ENCODE measurements at places on chromosomes 4 and X.

- DNase-seq, result peak; percentile 98
Observed at GRCh38 chr4:15690020-15690809, 8.6 kb downstream of the FAM200B start.

DNA sequence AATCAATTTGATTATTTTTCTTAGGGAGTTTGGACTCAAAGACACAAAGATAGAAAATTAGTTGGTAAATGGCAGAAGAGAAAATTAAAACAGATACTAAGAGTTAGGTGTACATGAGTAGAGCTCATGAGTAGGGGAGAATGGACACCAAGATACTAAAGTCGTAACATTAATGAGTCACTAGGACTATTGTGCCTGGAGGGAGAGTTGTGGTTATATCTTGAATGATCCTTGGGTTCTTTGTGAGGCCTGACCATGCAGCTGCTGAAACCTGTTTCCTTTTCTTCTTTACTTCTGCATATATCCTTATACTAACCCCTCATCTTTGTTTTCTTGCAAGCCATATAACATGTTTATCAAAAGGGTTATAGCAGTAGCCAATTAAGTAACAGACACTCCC is 532.8 kb downstream of the RPA4 start:
- DNase-seq, result no peak

GRCh38 chrX:137431693-137432488 is 134.0 kb upstream of the ZIC3 start:
- DNase-seq, result peak; percentile 46

DNA sequence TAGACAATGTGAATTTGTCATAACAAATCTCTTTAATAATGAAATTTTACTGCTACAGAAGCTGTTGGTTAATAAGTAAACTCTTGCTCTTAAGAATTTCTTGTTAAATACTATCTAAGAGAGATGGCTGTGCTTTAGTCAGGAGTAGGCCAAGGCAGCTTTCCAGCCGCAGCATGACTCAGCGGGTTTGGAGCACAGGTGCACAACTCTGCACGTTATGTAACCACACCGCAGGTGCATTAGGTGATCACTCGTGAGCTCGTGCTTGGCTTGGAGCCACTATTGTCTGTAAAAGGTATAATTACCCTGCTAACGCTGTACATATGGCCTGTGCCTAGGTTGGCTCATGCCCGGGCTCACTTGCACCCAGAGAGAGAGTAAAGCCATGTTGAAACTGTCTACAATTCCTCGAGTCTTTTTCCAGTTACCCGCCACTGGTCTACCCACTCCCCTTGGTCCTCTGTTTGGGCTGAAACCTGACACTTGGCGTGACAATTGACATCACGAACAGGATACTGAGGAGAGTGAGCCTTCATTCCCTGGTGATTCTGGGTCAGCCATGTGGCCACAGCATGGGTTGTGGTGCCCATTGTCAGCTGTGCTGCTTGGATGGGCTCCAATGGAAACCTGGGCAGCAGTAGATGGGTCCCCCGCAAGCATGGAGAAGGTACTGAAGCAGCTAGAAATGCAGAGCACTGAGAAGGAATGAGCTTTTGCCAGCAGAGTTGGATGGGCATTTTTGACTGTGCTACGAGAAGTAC is 18.4 kb upstream of the ANAPC4 start:
- no peak for DNase-seq

DNA sequence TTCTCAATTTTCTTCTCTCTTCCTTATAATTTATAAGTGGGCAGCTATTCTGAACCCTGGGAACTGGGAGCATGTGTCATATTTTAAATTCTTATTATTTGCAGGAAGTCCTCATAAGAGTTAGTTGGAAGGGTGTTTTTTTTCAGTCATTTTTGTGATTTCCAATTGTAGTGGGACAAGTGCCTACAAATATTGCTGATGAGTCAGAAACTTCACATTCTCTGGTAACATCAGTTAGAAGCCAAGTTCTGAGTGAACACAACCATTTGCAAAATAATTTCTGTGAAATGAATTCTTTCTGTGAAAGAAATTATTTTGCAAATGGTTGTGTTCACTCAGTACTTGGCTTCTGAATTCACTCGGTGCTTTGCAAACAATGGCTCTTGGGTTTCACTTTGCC is 20.8 kb upstream of the NWD2 start:
- no peak for DNase-seq

DNA sequence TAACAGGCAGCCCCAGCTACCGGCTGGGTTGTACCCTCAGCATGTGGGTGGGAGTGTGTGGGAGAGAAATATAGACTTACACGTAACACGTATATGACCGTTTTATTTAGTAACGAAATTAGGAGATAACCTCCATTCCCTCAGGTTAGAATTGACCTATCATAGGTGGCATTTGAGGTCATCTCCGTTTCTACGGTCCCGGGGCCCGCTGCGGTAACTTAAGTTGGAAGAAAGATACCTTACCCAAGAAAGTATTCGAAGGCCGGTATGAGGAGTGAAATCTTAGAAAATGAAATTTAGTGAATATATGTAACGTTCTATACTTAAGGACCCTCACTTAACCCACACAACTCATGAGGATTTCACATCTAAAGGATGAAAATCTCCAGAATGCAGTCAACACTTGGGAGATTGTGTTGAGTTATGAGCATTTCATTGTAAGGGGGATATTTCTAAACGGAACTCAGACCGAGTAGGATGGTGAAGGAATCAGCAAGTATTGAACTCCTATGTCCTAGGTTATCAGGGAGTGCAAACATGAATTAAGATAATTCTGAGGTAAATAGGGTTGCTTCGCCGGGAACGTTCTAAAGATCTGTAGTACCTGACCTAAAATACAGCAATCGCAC is 891 bp downstream of the CISD2 start:
- peak; percentile 2 for DNase-seq

All from fibroblast of skin of scalp (primary cell).